SW480 (cell line): ENCODE measurements at places on chromosomes 11 and 22.

GRCh38 chr11:116162886-116163230 is 609.9 kb downstream of the BUD13 start:
- no peak for DNase-seq

GRCh38 chr22:27144321-27144720 is 486.9 kb downstream of the MIAT start:
- no peak for DNase-seq

GRCh38 chr22:45073064-45073463 is 63.3 kb upstream of the PHF21B start:
- no peak for DNase-seq

DNA sequence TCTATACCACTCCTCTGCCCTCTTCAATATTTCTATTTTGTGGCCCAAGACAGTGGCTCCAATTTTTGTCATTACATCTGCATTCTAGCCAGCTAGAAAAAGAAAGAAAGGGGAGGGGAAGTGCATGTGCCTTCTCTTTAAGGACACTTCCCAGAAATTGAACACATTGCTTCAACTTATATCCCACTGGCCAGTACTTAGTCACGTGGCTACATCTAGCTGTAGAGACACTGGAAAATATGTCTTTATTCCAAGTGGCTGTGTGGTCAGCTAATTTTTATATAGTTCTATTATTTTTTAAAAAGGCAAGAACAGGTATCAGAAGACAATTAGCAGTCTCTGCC is 200.4 kb downstream of the SNX19 start:
- DNase-seq: no peak

DNA sequence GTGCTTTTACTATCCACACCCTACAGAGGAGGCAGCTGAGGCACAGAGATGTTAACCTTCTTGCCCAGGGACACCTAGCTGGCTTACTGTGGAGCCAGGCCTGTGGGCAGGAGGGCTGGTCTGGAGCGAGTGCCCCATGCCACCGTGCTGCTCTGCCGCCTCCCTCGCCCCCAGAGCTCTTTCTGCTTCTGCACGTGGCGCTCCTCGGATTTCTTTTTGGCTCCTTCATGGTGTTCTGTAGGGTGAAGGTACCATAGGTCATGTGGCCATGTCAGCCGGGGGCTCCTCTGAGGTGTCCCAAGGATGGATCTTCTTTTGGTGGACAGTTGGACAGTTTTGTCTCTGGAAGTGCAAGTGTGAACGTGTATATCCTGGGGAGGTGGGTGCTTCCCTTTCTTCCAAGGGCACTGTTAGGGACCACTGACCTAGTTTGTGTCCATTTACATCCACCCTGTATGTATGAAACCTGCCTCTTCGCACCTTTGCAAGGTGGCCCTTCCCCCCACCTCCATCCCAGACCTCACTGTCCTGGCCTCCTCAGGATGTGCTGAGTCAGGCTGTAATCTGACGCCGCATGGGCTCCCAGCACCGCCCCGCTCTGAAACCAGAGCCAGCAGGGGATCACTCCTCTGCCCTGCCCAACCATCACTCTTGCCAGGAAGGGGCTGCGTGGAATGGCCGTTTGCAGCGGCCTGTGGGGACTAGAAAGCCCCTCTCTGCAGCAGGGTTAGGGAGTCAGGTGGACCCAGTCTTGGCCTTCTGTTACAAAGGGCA is 31.7 kb downstream of the POLR3H start:
- peak; percentile 43 for DNase-seq
